ENCODE measurements at places on chromosomes 1 and 21. TPM values are rescaled to one million over a fixed set of nuclear protein-coding genes. Genes with fewer than 3 reads are reported as not detected.

GRCh38 chr1:42251042-42251441 lies 84.0 kb downstream of the FOXJ3 start:
- DNase-seq, result no peak

DNA sequence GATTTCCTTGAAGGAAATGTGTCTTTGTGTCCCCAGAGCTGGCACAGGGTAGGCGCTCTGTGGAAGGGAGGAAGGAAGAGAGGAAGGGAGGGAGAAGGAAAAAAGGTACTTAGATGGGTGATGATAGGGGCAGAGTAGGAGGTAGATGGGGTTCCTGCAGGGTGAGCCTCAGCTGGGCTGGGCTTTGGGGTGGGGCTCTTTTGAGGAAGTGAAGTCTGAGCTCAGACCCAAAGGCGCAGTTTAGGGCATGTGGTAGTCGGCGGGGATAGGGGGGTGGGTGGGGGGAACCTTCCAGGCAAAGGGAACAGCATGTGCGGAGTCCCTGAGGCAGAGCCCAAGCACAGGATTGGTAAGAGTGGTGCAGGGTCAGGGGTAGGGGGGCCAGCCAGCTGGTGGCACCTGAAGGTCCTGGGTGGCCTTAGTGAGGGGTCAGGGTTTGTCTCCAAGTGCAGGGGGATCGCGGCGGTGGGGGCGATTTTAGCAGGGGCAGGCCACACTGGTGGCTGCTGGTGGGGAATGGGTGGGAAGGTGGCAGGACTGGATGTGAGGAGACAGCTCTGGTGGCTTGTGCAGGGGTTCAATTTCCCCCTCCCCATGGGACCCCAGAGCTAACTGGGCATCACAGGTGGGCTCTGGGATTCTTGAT lies 8.4 kb upstream of the HTR6 start:
- DNase-seq, result no peak

DNA sequence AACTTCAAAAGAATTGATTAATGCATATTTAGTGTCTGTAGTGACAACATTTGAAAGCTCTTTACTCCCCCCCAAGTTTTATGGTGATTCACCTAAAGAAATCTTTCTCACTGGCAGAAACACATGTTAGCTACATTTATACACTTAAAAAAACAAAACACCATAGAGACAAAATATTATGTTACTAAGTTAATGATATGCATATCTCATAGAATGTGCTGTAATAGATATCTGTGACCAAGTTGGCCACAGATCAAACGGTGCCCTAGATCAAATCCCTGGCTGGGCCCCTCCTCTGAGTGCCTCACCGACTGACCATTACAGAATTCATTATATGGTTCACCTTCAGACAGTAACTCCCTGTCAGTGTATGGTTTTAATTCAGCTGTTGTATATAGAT lies 322.1 kb upstream of the LYPLAL1 start:
- no peak for DNase-seq

- DNase-seq, result no peak
Measured at GRCh38 chr1:93581917-93582850, 99.5 kb downstream of the BCAR3 start.

DNA sequence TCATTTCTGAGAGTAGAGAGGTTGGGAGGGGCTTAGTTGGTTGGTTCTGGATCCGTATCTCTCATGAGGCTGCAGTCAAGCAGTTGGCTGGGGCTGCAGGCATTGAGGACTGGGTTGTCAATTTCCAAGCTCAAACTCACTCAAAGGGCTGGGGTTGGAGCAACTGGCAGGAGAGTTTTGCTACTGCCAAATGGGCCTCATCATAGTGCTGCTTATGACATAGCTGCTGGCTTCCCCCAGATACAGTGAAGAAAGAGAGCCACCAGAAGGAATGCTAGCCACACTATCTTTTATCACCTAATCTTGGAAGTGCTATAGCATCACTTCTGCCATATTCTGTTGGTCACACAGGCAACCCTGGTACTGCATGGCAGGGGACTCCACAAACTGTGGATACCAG lies 363.5 kb upstream of the USP24 start:
- no peak for DNase-seq

GRCh38 chr21:29947119-29947518 lies 7.3 kb upstream of the GRIK1 start:
- no peak for DNase-seq

Gene EDARADD
- polyA plus RNA-seq, result 0.19 TPM

Gene C21orf91
- 14.2 TPM for polyA plus RNA-seq

Gene OR2AK2
- not detected for polyA plus RNA-seq

All from hindlimb muscle (tissue), 1 donor.